ENCODE measurements at places on chromosomes 7 and 10. TPM values are rescaled to one million over a fixed set of nuclear protein-coding genes. Genes with fewer than 3 reads are reported as not detected.

The MSMB gene
- total RNA-seq, result not detected

The PDK4 gene
- total RNA-seq, result 4.5 TPM

The AP1S1 gene
- 149 TPM for total RNA-seq

The DYDC2 gene
- 0.06 TPM for total RNA-seq

The ANKRD30A gene
- 1.4 TPM for total RNA-seq

The MMD2 gene
- not detected for total RNA-seq

The FZD8 gene
- 5.0 TPM for total RNA-seq

The ANKRD61 gene
- total RNA-seq, result 0.38 TPM

The KIAA1217 gene
- total RNA-seq, result 3.2 TPM

The GIMAP6 gene
- total RNA-seq, result not detected

The TMEM209 gene
- 18.3 TPM for total RNA-seq

The MMP21 gene
- total RNA-seq, result not detected

The CPVL gene
- 0.20 TPM for total RNA-seq

The TSPAN13 gene
- total RNA-seq, result 12.8 TPM

The SPDYE16 gene
- not detected for total RNA-seq

The OGA gene
- total RNA-seq, result 62.9 TPM

The SLC13A1 gene
- total RNA-seq, result not detected

The TDRD1 gene
- not detected for total RNA-seq

The STEAP1B gene
- 0.03 TPM for total RNA-seq

The RTKN2 gene
- total RNA-seq, result 1.4 TPM

The TUBB8 gene
- total RNA-seq, result not detected

The KAZALD1 gene
- total RNA-seq, result 2.8 TPM

The IFIT3 gene
- total RNA-seq, result 5.5 TPM

The SLIT1 gene
- 0.17 TPM for total RNA-seq

The KEL gene
- not detected for total RNA-seq

The CCDC3 gene
- 0.94 TPM for total RNA-seq

The PRSS37 gene
- not detected for total RNA-seq

The ANKRD7 gene
- total RNA-seq, result not detected

The TRPV5 gene
- total RNA-seq, result not detected

The VSIR gene
- 27.4 TPM for total RNA-seq

The UCN3 gene
- not detected for total RNA-seq

The VENTX gene
- total RNA-seq, result not detected

The SORCS3 gene
- total RNA-seq, result not detected

The SRGN gene
- total RNA-seq, result 63.6 TPM

The OPN1SW gene
- not detected for total RNA-seq

The CDH23 gene
- 2.0 TPM for total RNA-seq

Data from A549 treated with CpdA at 1 μM for 4 hours (cell line).